ENCODE measurements at places on chromosomes 3 and 15. TPM values are rescaled to one million over a fixed set of nuclear protein-coding genes. Genes with fewer than 3 reads are reported as not detected.

Gene ECE2
- 20.9 TPM for total RNA-seq

DNA sequence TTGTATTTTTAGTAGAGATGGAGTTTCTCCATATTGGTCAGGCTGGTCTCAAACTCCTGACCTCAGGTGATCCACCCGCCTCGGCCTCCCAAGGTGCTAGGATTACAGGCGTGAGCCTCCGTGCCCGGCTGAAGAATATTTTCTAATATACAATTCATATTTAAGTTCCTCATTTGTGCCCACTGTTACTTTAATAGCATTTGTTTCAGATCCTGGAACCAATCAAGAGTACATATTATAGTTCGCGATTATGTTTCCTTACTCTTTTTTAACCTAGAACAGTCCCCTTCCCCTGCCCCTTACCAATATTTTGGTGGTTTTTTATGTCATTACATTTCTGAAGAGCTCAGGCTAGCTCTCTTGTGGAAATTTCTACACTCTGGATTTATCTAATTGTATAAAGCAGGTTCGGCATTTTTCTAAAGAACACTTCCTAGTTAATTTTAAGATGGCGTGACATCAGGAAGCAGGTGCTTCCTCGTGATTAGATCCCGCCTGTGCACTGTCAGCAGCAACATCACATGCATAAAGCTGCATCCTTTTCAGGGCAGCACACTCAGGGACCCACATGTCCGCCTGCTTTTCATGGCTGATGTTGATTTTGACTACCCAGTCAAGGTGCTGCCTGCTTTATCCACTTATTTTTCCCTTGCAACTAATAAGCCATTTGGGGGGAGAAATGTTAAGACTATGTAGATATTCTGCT, 88.7 kb upstream of the EPHB3 start:
- DNase-seq = no peak

Gene CFAP44
- total RNA-seq = 20.5 TPM

DNA sequence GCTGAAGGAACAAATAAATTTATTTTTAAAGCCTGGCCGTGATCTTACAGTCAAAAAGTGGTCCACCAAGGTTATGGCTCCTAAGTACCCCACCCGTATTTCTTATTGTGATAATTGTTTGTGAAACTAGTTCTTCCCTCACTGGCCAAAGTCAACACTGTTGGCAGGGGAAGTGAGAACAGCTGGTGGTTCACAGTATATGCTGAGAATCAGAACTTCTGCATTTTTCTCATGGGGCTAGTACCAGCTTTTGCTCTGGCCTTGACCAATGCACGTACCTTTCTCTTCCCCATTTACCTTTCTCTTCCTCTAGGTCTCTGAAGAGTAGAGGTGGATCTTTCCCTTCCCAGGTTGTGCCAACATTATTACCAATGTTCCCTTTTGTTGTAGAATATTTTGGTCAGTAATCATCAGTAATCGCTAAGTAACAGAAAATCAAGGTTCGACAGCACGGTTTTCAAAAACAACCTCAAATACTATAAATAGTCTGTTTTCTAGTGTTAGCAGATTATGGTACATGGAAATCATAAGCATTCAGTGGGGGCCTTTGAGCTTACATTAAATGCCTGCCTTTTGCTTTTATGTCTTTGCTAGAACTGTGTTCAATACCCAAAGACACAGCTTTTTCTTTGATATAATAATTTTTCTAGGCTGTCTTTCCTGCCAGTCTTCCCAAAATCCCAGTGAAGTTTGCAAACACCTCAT, 268.0 kb downstream of the LPP start:
- DNase-seq = no peak

- no peak for DNase-seq
Measured at GRCh38 chr3:50422153-50422552, 62.8 kb upstream of the TMEM115 start.

Gene ATG3
- 42.9 TPM for total RNA-seq

DNA sequence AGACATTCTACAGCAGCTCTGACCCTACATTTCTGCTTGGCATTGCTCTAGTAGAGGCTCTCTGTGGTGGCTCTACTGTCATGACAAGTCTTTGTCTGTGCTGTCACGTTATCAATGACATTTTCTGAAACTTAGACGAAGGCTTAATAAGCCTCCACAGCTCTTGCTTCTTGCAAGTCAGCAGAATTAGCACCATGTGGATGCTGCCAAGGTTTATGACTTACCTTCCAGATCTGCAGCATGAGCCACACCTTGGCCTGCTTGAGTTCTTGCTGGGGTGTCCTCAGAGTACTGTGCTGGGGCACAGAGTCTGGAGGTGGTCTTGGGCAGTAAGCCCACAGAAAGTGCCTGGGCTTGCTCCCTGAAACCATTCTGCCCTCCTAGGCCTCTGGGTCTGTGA, 9.8 kb downstream of the RTP1 start:
- DNase-seq = no peak

Data from dorsolateral prefrontal cortex (tissue), 122 donors.